Islet precursor cell (in vitro differentiated cells): ENCODE measurements at places on chromosomes 1 and 21.

- peak; percentile 32 for DNase-seq
Measured at GRCh38 chr21:46065914-46066551, 31.9 kb upstream of the COL6A2 start.

DNA sequence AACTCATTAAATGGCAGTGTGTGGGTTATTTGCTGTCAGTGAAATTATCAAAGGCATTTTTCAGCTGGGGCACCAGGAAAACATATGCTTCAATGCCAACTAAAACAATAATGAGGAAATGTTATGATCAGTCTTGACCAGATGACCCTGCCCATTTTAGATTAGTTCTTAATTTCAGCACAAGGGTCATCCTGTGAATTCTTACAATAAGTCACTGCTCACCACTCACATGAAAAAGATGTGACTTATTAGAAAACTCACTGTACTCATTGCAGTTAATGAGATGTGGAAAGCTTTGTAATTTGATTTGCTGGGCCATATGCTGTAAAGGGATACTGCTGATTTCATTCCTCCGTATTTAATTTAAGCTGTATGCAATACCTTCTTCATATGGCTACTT, 178.5 kb upstream of the LMO4 start:
- DNase-seq = no peak

GRCh38 chr21:45294509-45295291, 7.0 kb upstream of the POFUT2 start:
- DNase-seq = peak; percentile 98

DNA sequence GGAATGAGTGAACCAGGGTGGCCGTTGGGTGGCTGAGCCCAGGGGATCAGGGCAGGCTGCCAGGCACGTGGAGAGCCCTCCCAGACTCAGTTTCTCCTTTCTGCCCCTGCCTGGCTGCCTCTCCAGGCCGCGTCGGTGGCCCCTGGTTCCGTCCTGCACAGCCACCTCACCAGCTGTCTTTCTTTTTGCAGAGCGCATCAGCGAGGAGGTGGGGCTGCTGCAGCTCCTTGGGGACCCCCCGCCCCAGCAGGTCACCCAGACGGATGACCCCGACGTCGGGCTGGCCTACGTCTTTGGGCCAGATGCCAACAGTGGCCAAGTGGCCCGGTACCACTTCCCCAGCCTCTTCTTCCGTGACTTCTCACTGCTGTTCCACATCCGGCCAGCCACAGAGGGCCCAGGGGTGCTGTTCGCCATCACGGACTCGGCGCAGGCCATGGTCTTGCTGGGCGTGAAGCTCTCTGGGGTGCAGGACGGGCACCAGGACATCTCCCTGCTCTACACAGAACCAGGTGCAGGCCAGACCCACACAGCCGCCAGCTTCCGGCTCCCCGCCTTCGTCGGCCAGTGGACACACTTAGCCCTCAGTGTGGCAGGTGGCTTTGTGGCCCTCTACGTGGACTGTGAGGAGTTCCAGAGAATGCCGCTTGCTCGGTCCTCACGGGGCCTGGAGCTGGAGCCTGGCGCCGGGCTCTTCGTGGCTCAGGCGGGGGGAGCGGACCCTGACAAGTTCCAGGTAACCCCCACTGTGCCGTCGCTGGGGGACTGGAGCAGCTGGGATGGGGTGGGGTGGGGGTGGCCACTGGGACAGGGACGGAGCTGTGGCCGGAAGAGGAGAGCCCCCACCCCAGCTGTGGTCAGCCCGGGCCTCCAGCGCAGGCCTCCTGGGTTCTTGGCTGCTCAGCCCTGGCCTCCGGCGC, 63.3 kb downstream of the COL18A1 start:
- no peak for DNase-seq
